SW480 (cell line): ENCODE measurements at places on chromosomes 2 and 18.

- no peak for DNase-seq
These were observed 165.0 kb downstream of the ANKRD30B start for GRCh38 chr18:14912967-14913366.

DNA sequence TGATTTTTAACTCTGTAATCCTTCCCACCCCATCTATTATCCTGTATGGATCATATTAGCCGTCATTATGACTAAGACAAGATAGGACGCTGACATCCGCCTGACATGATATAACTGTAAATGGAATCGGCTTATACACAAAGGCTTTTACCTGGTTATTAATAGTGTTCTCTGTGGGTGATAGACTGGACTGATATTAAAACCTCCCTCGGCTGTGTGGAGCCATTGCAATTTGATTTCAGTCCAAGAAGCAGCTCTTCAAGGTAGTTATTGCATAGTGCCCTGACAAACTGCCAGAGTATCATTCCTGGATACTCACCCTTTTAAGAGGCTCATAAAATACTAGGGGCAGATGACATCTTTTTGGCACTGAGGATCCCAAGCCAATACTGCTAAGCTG lies 226.1 kb upstream of the HNRNPA3 start:
- no peak for DNase-seq

- DNase-seq, result no peak
These were observed 37.6 kb downstream of the SLC14A1 start for GRCh38 chr18:45761512-45762114.

DNA sequence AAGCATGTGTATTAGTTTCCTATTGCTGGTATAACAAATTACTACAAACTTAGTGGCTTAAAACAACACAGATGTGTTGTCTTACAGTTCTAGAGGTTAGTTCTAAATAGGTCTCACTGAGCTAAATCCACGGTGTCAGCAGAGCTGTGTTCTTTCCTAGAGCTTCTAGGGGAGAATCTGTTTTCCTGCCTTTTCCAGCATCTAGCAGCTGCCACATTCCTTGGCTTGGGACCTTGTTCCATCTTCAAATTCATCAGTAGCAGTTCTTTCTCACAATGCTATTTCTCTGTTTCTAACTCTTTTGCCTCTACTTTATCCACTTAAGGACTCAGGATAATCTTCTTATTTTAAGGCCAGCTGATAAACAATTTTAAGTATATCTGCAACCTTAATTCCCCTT lies 32.2 kb upstream of the CREB1 start:
- no peak for DNase-seq

DNA sequence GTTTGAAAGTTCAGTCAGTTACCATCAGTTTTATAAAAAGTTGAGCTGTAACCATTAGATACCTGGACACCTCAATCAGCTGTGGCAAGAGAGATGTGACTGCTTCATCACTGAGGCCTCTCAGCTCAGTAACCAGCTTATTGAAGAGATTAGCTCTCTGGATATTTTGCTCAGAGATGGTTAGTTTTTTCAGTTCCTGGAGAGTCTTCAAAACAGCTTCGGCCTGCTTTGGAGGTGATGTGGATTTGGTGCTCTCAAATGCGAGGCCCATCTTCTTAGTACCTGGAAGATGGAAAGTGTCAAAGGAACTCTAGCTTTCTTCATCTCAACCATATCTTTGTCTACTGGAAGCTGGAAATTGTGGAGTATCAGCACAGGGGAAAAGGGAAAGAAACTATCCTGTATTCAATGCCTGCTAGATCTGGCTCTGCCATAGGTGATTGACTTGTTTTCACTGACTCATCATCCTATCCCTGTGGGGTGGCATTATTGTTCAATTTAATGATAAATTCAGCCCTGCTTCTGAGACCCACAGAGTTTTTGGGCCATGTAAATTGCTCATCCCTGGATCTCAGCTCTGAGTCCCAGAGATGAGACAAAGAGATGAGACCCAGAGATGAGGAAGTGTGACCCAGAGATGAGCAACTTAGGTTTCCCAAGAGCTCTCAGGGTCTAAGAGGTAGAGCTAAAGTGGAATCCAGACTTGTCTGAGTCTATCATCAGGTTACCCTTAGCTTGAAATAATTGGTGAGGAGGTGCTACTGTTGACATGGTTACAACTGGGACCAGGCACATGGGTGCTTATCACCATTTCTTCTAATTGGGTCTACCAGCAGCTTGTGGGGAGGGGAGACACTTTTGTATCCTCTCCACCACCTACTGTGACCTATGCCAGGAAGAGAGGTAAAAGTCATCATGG lies 10.4 kb downstream of the APOB start:
- DNase-seq, result no peak

DNA sequence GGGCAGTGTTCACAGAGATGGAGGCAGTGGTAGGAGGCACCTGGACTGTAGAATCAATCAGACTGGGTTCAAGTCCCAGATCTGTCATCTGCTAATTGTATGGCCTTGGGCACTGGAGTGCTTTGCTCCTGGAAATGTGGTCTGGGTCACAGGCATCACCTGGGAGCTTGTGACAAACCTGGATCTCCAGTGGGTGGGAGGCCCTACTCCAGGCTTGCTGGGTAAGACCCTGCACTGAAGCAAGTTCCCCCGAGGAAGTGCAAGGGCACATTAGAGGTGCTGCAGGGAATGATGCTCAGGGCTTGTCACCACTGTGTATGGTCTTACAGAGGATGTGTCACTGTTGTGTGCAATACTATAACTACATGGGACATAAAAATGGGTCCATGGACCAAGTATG lies 220.5 kb upstream of the ID2 start:
- DNase-seq, result no peak
